ENCODE measurements at places on chromosomes 1 and 21.

GRCh38 chr1:67977756-67978155 is 72.7 kb downstream of the DIRAS3 start:
- no peak for DNase-seq

DNA sequence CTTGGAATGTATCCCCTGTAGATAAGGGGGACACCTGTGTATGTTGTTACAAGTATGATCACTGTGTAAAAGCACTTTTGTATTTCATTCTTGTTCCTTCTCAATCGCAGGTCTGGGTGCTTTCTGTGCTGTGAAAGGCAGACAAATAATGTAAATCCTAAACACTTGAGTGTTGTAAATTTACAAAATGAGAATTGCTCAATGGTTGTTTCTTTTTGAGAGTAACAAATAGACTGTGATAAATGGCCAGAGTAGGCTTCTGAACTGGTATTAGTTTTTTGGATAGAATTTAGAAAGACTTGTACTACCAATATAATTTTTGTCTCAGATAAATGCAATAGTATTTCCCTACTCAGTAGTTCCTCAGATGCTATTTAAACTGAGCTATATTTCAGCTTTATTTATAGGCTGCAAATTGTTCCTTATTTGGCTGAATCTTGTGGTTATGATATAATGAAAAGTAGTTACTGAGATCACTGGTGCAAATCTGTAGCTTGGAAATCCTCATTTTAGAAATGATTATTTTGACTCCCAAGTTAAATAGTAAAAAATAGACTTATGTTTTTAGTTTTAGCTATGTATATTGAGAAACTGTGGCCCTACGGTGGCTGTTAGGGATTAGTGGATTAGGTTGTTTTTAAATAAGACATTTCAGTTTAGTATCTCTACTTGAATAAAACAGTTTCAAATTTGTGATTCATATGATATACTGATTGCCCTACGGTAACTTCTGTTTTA is 9.2 kb downstream of the BACH1 start:
- DNase-seq: no peak

DNA sequence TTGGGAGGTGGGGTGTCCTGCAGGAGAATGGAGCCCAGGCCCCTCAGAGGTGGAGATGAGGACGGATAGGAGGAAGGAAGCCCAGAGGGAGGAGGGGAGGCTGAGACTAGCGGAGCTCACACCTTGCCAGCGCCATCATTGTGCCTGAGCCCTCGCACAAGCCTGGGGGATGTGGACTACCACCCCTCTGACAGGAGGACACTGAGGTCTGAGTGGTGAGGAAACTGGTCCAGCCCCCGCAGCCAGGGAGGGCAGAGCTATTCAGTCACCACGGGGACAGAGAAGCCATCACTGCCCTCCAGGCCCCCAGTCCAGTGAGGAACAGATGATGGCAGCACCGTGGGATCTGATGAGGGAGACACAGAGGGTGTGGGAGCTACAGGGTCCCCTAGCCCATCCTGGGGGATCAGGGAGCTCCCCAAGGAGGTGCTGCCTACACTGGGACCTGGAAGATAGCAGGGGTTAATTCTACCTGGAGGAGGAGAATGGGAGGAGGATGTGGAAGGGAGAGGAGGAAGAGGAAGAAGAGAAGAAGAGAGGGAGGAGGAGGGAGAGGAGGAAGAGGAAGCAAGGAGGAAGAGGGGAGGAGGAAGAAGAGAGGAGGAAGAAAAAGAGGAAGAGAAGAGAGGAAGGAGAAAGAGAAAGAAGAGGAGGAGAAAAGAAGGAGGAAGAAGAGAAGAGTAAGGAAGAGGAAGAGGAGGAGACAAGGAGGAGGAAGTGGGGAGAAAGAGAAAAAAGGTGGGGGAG is 31.0 kb downstream of the MATN1 start:
- DNase-seq: no peak

GRCh38 chr21:38591218-38591537 is 92.9 kb upstream of the ERG start:
- no peak for DNase-seq

DNA sequence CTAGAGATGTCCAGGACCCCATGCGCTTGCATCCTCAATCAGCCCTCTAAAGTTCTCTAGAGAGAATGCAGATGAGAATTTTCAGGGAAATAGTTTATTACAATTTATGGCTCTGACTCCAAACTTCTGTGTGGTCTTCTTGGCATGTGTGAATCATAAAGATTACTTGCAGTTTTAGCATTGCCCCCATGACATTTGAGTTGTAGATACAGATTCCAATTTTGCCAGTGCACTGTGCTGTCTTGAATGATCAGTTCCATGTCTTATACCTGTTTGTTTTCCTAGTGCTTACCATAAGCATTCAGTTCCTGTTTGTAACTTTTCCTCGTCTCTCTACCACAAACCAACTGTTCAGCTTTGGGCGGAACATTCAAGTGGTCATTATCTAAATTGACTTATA is 4.8 kb downstream of the KRTAP21-3 start:
- no peak for DNase-seq

DNA sequence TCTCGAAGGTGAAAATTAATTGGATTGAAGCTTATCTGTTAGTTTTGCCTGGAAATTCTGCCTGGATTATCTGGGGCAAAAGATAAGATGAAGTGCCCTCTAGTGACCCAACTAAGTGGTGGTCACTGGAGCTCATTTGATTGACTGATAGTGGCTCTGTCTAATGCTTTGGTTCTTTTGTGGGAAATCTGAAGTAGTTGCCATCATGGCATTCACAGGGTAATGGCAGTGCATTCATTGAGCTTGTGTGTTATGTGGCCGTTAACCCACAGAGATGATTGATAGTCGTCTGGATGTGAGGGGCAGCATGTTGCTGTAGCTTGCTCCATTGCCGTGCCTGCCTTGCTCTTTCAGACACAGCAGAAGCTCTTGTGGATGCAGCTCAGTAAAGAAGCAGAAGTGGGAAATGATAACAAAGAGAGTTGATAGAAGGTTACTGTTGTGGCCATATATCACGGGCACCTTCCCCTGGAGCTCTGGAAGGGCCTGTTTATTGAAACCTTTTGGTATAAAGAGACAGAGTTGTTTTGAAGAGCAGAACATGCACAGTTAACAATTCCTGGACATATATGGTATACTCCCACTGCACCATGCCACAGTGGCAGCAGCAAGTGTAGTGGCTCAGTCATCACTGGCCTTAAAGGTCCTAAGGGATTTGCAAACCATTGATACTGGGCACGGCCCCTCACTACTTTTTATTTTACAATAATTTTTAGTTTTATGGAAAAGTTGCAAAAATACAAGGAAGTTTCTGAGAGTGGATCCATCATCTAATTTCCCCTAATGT is 42.0 kb downstream of the CXADR start:
- DNase-seq: peak; percentile 30

GRCh38 chr1:162937716-162938395 is 76.9 kb upstream of the CCDC190 start:
- DNase-seq: no peak

GRCh38 chr21:44710294-44710665 is 1.1 kb downstream of the TSPEAR start:
- DNase-seq: no peak

GRCh38 chr1:106568201-106568974 is 488.1 kb upstream of the PRMT6 start:
- DNase-seq: peak; percentile 58

GRCh38 chr1:174964972-174965361 is 34.8 kb upstream of the CACYBP start:
- no peak for DNase-seq

DNA sequence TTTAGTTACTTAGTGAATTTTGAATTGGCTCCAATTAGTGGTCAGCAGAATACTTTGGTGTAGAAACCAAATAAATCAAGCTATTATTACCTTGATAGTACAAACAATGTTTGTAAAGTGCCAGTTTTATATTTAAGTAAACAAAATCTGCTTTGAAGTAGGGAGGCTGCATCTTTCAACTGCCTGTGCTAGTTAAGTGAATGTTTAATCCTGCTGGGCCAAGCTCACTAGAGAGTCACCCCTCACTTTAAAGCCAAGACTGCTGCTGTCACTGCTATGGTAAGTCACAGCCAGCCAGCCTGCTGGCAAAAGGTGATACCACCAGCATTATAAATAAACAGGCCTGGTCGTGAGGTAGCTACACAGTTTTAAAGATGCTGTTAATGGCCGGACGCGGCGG is 10.3 kb upstream of the CFAP126 start:
- no peak for DNase-seq

DNA sequence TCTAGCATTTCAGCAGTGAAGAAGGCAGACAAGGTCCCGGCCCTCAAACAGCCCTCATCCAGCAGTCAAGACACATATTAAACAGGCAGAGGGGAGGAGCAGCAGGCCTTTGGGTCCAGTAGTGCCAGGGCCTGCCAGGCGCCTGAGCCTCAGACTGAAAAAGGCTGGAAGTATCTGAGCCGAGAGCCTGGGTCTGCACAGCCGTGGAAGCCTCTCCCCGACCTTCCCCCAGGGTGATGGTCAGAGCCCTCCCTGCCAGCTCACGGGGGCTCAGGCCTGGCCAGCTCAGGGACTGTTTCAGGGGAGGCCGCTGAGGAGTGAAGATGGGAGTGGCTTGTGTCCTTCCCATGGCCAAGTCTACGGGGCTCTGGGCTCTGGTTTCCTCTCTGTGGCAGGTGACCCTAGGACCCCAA is 565.2 kb downstream of the PTPRU start:
- no peak for DNase-seq

- no peak for DNase-seq
Measured at GRCh38 chr21:39805983-39806382, 61.0 kb downstream of the IGSF5 start.

DNA sequence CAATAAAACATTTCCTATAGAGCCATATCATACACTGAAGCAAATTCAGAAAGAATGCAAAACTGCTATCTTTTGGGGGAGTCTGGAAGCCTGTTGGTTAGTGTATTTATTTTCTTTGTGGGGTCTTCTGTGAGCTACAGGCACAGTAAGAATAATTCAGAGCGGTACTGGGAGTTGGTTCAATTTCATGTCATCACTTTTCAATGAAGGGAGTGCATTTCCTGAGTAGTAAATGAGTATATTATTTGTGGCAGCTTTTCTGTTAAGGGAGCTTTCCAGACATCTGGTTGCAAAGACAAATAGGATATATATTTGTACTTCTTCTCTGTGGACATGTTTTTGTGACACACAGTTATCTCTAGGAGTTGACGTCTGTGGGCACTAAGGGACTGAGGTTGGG is 130.6 kb downstream of the HUNK start:
- no peak for DNase-seq

GRCh38 chr21:34939673-34940331 is 109.3 kb downstream of the RUNX1 start:
- no peak for DNase-seq

GRCh38 chr1:47627471-47628370 is 189.9 kb downstream of the FOXD2 start:
- no peak for DNase-seq

- no peak for DNase-seq
Measured at GRCh38 chr21:35338281-35338680, 289.2 kb upstream of the RUNX1 start.

DNA sequence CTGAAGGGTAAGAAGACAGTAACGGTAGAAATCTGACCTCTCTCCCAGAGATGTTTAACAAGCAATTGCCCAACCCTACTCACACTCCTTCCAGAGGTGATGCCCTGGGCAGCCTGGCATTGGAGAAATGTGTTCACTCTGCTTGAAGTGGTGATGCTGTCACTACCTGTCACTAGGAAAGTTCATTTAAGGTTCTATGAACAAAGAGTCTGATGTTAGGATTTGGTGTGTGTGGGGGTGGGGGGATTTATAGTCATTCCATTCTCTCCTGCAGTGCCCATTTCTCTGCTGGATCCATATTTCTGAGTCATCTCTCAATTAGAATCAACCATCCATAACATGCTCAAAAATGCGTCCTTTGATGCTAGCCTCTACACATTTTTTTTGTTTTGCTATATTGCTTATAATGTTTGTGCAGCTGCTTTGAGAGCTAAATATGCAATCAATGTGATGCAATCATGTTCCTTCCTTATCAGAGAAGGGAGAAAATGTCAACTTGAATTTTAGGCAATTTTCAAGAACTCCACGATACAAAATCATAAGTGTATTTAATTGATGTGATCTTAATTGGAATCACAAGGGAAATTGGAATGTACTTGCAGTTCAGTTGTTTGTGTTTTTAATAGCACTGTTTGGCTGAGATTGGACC is 173.9 kb downstream of the DUSP10 start:
- DNase-seq: no peak

GRCh38 chr1:159228554-159228953 is 23.9 kb downstream of the ACKR1 start:
- no peak for DNase-seq

- no peak for DNase-seq
Measured at GRCh38 chr1:102897557-102897956, 210.8 kb downstream of the COL11A1 start.

DNA sequence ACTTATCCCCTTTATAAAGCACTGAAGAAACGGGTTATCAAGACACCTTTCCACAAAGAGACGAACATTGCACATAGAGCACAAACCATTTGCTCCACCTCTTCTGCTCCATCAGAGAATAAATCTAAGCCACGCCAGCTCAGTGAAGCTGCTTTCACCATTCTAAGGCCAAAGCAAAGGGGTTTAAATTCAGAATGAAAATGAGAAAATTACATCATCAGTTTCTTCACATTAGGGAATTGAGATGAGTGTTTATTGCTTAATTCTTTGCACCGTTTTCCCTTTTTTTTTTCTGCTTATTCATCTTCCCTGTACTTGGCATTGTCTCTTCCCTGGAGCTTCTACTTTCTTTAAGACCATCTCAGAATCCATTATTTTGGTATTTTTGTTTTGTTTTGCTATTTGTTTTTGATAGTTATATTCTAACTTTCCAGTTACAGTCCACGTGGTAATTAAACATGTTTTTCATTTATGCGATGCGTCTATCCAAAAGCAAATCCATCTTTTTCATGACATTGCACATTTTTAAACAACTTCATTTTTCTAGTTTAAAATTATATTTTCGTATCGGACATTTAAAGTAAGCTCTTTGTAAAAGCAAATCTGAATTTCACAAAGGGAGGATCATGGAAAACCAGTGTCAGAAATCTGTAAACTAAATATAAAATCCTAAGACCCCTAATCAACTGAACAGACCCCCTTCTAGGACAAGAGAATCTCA is 1.9 kb upstream of the OR2T34 start:
- no peak for DNase-seq

DNA sequence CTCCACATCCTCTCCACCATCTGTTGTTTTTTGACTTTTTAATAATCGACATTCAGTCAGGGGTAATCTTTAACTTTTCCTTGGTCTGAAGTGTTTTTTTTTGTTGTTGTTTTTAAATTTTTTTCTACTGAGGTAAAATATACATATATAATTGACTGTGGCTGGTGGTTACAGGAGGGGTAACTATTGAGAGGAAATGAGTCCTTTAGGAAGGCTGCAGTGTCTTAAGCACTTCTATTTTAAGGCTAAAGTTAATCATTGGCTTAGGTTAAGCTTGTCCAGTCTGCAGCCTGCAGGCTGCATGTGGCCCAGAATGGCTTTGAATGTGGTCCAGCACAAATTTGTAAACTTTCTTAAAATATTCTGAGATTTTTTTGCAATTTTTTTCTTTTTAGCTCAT is 172.5 kb downstream of the CTH start:
- no peak for DNase-seq

GRCh38 chr1:81509594-81509993 is 291.1 kb upstream of the ADGRL2 start:
- DNase-seq: no peak
